ENCODE measurements at places on chromosomes 11 and 22.
A peak's percentile ranks its signal among the peaks of the same experiment; 100 is the strongest.

- no peak for DNase-seq
These were observed 48.3 kb downstream of the IRAG1 start for GRCh38 chr11:10645212-10645795.

- DNase-seq = peak; percentile 66
These were observed 31.9 kb upstream of the UPB1 start for GRCh38 chr22:24463071-24463760.

DNA sequence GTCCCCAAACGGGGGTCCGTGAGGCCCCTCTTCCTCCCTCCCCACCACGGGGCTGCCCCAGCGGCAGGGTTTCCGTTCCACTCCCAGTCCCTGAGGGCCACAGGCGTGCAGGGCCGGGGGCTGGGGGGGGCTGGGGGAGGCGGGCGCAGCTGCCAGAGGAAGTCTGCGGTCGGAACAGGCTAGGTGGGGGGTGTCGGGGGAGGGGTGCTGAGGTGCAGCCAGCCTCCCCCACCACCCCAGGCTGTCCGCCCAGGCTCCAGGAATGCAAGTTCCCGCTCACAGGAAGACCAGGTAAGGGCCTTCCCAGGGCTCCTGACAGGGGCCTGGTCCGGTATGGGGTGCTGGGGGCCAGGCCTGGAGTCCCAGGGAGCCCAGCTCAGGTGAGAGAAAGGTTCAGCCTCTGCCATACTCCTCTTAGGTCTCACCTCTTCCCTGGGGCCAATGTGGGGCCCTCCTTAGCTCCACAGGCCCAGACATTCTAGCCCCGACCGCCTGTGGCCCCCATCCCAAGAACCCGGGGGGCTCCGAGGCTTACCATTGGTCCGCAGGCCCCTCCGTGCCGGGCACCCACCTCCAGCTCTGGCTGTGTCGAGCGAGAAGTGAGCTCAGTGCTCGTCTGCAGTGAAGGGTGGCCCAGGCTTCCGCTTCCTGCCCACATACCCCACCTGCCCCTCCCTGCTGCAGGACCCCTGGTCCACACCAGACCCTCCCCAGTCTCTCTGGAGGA, at the start of gene PTPRCAP:
Gene PTPRCAP (minus strand): TSS at position 601 of the 727 bp plus-strand sequence. CDS start 63 bp downstream, at position 538.
- no peak for DNase-seq

- DNase-seq = peak; percentile 13
These were observed 58.6 kb upstream of the MPEG1 start for GRCh38 chr11:59271247-59271755.

- DNase-seq = no peak
These were observed 47.0 kb upstream of the LINC01488 start for GRCh38 chr11:69434471-69434931.

DNA sequence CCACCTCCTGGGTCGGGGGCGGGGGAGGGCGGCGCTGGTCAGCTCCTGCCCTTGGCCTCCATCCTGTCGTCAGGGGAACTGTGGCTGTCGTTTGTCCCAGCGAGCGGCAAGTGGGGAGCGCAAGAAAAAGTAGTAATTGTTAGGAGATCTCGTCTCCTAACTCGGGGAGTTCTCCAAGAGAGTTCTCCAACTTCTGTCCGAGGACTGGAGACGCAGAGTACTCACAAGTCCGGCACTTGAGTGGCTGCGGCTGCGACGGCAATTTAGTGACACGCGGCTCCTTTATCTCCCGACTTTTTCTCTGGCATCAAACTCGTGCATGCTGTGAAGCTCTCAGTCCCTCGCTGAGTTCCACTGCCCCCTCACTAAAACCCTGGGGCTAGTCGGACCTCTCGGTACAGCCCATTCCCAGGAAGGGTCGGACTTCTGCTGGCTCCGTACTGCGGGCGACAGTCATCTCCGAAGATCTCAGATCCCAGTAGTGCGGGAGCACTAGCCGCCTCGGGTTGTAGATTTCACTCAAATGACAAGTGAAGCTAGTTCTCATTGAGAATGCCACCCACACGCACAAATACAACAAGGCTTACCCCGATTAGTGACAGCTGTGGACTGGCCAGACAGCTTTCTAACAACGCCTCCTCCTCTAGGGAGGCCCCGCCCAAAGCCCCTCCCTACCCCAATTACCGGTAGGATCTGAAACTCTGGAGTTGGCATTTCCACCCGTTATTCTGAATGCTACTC, at the start of gene PGR:
Gene PGR (minus strand): TSS at position 611 of the 741 bp plus-strand sequence. CDS start 743 bp downstream, outside the sequence.
- DNase-seq = no peak

GRCh38 chr11:63916837-63917691, at the start of gene RCOR2:
Gene RCOR2 (minus strand): TSS chr11:63917164. CDS start chr11:63916456, 708 bp downstream.
- peak; percentile 62 for DNase-seq

- no peak for DNase-seq
These were observed 318.5 kb downstream of the JRKL start for GRCh38 chr11:96708219-96708878.

- no peak for DNase-seq
These were observed 197.1 kb downstream of the ETS1 start for GRCh38 chr11:128390246-128390645.

- DNase-seq = peak; percentile 65
These were observed 70.7 kb upstream of the E2F8 start for GRCh38 chr11:19311308-19312030.

GRCh38 chr22:44536411-44536810, 38.4 kb upstream of the RTL6 start:
- no peak for DNase-seq

- DNase-seq = no peak
These were observed 1317.1 kb downstream of the BRD1 start for GRCh38 chr22:48510599-48510998.

- DNase-seq = peak; percentile 27
These were observed 2.0 kb upstream of the ESRRA start for GRCh38 chr11:64303109-64304031.

DNA sequence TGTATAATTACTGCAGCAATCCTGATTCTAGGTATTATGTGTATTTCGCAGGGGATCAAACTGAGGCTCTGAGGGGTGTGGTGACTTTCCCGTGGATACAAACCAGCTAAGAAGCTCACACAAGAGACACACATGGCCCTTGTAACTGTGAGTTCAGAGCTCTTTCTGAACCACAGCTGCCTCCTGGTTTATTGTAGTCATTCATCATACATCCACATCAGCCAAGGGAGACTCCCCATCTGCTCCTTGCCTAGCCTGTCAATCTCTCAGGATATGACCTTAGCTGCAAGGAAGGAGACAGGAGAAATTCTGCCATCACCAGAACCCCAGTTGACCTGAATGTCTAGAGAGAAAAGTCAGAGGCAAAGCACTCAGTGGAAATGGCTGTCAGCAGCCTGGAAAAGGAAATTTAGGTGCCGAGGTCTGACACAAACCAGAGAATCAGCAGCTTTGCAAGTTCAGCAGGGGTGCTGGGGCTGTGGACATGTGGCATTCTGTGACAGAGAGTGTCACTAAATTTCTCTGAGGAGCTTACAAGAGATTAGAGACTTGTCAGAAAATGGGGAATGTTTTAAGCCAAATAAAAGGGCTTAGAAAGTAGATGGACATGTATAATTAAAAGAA, 209.5 kb downstream of the AASDHPPT start:
- DNase-seq = no peak

DNA sequence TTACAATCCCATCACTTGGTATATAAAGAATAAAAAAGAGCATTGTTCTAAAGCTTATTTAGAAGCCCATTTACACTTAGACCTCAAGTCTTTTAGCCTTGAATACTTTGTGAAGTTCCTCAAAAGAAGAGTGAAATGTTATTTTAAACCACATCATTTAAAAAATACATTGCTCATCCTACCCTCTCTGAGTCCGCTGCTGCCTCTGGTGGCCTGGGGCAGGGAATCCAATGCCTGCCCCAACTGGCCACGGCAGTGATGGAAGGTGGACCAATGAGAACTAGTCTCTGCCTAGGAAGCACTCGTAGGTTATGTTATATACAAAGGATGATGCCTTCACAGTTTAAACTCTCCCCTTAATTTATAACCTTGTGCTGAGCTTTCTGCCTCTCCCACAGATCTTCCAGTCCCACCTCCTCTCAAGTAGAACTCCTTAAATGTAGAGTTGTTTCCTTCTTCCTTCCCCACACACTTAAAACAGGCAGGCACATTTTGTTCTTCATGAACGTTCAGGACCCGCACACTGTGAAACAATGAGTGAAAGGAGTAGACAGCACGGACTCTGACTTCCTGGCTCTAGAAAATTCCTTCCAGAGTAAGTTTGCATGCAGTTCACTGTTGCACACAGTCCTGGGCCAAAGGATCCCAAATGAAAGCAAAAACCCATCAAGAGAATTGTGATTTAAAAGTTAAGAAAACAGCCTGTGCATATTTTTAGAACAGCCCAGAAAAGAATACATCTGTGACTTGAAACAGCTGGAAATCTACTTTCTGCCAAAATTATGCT, 167.8 kb downstream of the RRAS2 start:
- no peak for DNase-seq

DNA sequence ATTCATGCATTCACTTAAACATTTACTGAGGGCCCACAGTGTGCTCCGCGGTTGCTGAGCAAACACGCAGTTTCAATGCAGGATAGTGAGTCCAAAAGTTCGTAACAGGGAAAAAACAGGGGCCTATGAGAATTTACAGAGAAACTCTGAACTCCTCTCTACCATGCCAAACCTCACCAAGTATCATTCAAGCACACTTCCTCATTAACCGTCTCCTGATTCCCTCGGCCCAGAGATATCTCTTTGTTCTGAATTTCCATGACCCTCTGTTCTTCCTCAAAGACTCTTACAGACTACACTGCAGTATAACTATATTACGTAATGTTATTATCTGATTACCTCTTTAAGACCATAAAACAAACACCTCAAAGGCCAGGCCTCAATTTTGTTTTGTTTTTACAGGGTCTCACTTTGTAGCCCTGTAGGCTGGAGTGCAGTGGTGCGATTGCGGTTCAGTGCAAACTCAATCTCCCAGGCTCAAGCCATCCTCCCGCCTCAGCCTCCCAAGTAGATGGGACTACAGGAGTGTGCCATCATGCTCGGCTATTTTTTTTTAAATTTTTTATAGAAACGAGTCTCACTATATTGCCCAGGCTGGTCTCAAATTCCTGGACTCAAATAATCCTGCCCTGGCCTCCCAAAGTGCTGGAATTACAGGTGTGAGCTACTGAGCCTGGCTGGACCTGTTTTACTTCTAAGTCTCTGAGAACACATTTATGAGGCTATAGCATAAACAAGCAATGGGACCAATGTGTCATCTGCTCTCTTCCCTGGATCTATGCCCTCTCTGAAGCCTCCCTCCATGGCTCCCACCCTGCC, 3.6 kb downstream of the HPS4 start:
- peak; percentile 47 for DNase-seq
